ENCODE measurements at places on chromosomes 1 and 21.

- no peak for DNase-seq
Observed at GRCh38 chr1:179785031-179785431, 41.9 kb downstream of the FAM163A start.

DNA sequence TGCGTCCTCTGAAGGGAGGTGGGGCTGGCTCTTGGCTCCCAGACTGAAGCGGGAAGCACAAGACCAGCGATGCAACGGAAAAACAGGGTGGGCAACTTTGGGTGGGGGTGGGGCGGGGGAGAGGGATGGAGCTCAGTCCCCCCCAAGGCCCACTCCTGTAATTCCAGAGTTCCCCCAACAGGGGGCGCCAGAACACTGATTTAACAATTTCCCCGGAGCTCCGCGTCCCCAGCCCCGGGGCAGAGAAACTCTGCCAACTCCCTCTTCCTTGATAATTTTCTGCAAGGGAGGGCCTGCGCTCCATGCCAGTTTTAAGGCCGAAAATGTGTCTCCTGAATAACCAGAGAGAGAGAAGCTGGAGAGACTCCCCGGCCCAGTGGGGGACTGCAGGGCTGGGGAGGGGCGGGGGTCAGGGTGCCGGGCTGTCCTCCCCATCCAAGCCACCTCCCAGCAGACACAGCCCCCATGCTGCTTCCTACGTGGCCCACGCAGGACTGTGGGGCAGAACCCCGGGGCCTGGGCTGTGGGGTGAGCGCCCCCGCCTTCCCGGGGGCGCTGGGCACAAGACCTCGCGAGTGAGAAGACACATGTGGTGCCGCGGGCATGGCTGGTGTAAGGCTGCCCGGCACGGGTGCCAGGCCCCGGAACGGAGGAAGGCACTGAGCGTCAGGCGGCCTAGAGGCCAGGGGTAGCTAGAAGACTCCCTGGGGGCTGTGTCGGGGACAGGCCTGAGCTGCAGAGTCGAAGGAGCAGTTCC is 51.4 kb downstream of the KIF21B start:
- no peak for DNase-seq

DNA sequence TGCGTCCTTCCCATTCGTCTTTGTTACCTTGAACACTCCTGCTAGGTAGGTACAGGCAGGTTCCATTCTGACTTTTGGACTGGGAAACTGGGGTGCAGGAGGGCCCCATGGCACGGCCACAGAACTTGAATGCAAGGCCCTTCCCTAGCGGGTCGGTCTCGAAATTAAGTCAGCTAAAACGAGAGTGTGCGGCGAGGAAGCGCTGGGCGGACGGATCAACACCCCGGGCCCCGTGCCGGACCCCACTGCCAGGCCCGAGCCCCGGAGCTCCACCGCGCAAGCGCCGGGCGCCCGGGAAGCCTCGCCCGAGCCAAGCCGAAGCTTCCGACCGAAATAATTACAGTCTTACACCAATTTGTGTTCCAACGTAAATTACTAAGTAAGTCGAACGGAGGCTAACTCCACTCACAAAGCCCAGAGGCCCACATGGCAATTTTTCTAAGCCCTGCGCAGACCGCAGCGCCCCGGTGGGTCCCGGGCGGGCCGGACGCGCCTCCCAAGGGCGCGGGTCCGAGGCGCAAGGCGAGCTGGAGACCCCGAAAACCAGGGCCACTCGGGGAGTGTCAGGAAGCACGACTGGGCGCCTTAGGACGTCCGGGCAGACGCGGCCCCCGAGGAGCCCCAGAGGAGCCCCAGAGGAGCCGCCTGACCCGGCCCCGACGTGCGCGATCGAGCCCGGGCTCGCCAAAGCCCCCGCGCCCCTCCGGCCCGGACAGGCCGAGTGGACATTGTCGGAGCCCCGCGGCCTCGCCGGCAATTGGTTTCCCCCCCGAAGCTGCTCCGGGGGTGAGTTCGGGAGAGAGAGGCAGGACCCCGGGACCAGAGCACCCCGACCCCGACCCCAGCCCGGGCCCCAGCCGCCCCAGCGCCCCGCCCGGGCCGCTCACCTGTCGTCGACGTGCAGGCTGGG is 624 bp downstream of the RIPK4 start:
- no peak for DNase-seq

DNA sequence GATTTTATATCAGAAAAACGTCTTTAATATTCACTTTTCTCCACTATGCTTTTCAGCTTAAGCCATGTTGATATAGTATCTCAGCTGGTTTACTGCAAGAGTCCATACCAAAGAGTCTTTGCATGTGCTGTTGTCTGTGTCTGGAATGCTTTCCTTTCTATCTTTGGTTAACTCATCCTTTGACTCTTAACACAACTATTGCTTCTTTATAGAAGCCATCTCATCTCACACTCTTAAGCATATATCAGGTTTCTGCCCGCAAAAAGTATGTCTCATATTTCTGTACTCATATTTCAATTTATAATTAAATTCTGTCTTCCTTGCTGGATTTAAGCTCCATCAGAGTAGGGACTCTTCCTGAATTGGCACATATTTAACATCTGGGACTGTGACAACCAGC is 220.9 kb upstream of the KCNK2 start:
- DNase-seq = no peak

DNA sequence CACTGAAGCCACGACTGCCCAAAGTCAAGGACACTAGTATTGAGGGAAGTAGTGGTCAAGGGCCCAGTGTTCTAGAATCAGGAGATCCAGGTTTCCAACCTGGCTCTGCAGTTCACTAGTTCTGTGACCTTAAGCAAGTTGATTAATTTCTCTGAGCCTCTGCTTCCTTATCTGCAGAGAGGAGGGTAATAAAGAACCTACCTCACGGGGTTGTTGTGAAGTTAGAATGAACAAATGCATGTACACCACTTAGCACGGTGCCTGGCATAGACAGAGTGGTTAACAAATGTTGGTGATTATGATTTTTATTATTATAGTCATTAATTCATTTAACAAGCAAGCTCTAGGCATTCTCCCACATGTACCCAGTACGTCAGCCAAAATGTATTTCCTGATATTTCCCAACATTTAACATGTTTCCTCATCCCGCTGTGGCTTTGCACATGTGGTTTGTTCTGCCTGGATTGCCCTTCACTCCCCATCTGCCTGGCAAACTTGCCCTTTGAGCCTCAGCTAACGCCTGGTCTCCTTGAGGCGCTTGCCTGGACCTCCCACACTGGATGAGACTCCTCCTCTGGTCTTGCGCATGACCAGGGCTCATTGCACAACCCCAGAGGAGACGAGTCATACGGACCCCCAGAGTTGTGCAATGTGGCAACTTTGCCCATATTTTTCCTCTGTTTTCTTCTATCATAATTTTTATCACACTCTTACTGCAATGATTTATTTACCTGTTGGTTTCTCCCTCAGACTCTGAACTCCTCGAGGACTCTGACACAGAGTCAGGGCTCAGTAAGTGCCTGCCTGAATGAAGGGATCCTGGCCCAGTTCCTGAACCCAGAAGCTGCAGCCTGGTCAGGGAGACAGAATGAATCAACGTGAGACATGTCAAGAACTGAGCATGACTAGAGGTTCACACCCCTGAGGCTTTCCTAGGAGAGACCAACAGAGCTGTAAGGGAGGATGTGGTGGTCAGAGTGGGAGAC is 20.7 kb upstream of the MFSD2A start:
- no peak for DNase-seq

DNA sequence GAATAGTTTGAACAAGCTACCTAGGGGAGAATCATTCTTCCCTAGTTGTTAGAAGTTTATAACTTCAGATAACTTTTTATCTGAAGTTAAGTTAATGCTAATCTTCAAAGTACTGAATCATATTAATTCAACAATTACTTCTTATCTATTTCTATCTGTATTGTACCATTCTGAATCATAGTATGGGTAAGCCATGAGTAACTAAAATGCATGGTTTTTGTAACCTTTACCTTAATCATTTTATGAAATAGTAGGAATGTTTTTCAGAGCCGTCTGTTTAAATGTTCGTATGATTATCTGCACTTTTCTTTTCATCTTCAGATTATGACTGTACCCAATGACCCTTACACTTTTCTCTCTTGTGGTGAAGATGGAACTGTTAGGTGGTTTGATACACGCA is 50.3 kb upstream of the MPC2 start:
- DNase-seq = no peak

- DNase-seq = no peak
Observed at GRCh38 chr1:226967665-226968064, 27.6 kb downstream of the COQ8A start.

DNA sequence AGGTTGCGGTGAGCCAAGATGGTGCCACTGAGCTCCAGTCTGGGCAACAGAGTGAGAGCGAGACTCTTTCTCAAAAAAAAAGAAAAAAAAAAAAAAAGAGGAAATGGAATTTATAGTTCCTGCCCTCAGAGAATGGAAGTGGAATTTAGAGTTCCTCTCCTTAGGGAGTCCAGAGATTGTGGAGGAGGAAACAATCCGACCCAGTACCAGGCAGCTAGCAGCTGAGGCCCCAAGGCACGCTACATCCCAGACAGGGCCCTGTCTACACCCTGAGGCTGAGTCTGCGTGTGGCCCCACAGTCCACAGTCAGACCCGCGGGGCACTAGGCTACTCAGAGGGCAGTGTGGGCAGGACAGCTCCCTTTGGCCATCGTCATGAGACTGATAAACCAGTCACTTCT is 1.9 kb upstream of the MFN2 start:
- no peak for DNase-seq

DNA sequence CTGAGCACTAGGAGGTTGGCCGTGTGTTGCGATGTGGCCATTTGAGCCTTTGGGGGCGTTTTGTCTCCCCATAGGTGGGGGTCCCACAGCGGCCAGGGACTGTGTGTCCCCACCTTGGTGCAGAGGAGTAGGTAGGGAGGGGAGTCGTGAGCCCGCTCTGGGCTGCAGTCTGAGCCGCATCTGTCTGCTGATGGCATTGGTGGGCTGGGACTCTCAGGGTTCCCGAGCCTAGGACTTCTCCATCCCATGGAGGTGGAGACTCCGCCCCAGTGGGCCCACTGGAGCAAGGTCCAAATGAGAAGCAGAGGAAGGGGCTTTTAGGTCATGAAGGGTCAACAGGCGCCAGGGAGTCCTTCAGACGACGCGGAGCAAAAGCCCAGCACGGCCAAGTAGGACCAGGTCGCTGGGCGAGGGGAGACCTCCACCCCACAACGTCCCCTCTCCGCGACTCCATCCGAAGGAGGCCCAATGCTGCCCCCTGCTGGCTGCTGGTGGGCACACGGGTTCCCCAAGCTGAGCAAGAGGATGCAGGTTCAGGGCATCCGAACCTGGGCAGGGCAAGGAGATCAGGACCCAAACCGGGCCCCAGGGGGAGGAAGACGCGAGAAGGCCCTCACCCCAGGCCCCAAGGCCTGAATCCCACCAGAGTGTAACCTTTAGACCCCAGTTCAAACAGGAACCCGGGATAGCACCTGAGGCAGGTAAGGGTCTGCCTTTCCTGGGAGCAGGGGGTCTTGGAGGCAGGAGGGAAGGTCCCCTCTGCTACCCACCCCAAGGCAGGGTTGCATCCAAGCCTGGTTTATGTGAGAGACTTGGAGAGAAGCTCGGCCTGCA is 14.9 kb downstream of the TTC34 start:
- no peak for DNase-seq

DNA sequence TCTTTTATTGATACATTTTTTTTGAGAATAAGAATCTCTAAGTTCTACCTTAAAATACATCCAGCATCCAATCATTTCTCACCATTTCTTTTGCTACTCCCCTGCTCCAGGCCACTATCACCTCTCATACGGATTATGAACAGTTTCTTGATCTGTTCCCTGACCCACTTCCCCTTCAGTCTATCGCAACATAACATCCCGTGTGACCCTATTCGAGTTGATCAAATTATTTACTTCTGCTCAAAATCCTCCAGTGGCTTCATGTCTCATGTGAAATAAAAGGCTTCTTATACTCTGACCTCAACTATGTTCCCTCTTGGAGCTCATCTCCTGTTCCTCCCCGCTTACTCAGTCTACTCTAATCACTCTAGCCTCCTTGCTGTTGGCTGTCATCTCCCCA is 5.2 kb downstream of the ALG14 start:
- no peak for DNase-seq

GRCh38 chr1:58391056-58391455 is 155.5 kb downstream of the OMA1 start:
- DNase-seq = no peak

DNA sequence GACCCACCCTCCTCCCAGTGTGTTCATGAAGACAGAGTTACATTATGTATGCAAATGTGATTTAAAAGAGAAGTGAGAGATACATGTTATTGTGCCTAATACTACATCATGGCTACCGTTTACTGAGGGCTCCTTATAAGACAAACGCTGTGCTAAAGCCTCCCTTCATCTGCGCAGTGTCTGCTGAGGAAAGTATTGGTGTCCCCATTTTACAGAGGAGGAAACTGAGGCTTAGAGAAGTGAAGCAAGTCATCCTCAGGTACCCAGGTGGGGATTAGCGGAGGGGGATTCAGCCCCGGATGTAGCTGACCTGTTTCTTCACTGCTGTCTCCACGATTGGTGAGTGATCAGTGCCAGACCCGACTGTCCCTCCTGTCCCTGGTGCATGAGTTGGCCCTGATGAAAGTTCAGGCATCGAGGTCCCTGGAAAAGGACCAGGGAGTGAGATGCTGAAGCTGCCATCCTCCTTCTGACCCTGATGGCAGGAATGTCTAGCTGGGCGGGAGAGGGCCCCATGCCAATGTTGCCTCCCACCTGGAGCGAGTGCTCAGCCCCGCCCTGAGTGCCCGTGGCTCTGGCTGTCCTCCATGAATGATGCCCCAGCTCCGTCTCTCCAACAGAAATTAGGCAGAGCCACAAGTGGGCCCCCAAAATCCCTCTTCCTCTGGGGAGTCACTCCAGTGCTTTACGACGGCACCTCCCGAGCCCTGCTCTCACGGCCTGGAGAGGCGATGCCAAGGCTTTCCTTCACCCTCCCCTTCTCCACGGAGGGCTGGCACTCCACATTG is 204.7 kb downstream of the KAZN start:
- no peak for DNase-seq

DNA sequence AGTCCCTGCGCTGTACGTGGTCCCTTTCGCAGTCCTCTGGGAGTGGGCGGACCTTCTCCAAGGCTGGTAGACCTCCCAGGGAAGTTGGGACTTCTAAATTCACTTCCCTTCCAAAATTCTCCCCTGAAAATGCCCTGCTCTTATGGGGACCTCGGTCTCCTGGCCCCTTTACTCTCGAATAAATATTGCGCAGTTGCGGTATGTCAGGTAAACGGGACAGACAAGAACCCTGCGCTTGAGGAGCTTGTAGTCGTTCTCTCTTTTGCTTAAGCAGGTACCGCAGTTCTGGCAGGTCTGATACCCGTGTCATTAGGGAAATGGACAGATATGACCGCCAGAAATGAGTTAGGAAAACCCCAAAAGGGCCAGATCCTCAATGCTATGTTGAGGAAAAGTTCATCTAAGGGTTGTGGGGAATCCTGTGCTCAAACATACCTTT is 561 bp downstream of the KIF2C start:
- DNase-seq = no peak

Data from forelimb muscle (tissue), 1 donor.